ENCODE measurements at places on chromosomes 7 and 10.

- DNase-seq, result no peak
These were observed 197.4 kb upstream of the MTPN start for GRCh38 chr7:136174477-136175125.

- no peak for DNase-seq
These were observed 51.5 kb upstream of the GDF10 start for GRCh38 chr10:47248386-47249090.

DNA sequence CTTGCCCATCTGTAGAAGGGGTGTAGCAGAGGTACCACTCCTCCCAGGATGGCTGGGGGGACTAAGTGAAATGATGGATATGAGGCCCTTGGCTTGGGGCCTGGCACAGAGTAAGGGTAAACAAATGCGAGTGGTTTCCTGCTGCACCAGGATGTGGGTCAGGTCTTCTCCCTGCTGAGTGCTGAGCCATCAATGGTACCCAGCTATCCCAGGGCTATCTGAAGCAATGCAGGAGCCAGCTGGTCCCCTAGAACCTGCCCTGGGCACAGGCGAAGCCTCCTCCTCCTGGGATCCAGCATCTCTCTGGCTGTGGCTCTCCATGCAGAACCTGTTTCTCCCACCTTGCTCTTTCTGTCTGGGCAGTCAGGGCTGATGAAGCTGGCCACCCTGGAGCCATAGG is 20.9 kb upstream of the GOLGA7B start:
- no peak for DNase-seq

- no peak for DNase-seq
These were observed 58.2 kb downstream of the LANCL2 start for GRCh38 chr7:55423277-55423711.

DNA sequence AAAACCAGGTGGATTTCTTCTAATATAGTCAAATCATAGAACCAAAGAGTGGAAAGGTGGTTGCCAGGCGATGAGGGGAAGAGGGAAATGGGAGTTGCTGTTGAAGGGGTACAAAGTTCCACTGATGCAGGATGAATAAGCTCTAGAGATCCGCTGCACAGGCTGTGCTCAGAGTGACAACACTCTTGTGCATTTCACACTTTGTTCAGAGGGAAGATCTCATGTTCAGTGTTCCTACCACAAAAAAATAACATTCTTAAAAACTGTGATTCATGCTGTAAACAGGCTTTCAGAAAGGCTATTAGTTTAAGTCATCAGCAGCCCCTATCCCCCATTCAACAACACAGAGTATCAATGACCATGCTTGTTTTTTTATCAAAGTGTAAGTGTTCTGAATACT is 213.8 kb downstream of the COBL start:
- DNase-seq, result no peak

GRCh38 chr7:106613848-106614560 is 47.0 kb downstream of the CCDC71L start:
- no peak for DNase-seq
